ENCODE measurements at places on chromosomes 6 and 20. TPM values are rescaled to one million over a fixed set of nuclear protein-coding genes. Genes with fewer than 3 reads are reported as not detected.

Gene RBM24
- 5.5 TPM for total RNA-seq

Gene SERAC1
- total RNA-seq: 5.8 TPM

Gene ARG1
- not detected for total RNA-seq

Gene SIRPG
- not detected for total RNA-seq

Gene HSPA12B
- total RNA-seq: 25.5 TPM

Gene ADAM33
- total RNA-seq: not detected

Gene RSPH3
- 5.0 TPM for total RNA-seq

Gene PCK1
- total RNA-seq: not detected

Gene PTCHD4
- 8.0 TPM for total RNA-seq

Gene RIMS1
- 0.82 TPM for total RNA-seq

Gene GPX5
- not detected for total RNA-seq

Gene AKAP12
- total RNA-seq: 411 TPM

Gene CFAP206
- total RNA-seq: 0.97 TPM

Gene TNNC2
- total RNA-seq: not detected

Gene TNF
- 4.4 TPM for total RNA-seq

Gene OSBPL2
- total RNA-seq: 25.8 TPM

Gene SAMD5
- total RNA-seq: 9.0 TPM

All from glomerular endothelial cell (primary cell).